HT1080 (cell line): ENCODE measurements at places on chromosomes 7 and 10. TPM values are rescaled to one million over a fixed set of nuclear protein-coding genes. Genes with fewer than 3 reads are reported as not detected.

GRCh38 chr10:84185526-84186175 is 8.7 kb upstream of the CDHR1 start:
- DNase-seq, result no peak

DNA sequence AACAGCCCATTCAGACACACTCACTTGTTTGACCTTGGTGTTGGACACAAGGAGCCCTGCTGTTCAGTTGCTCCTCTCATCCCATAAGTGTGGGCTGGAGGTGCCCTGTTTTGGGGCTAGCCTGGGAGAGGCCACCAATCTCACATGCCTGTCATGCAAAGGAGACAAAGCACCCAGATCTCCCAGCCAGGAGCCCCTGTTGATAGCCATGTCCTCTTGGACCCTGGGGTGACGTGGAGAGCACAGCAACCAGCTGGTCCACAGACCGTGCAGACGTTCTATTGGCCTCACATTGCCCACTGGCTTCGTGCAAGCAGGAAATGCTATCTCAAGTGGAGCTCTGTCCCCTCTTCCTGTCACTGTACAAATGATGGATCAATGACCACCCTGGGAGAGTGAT is 240.8 kb downstream of the RPS24 start:
- DNase-seq, result no peak

DNA sequence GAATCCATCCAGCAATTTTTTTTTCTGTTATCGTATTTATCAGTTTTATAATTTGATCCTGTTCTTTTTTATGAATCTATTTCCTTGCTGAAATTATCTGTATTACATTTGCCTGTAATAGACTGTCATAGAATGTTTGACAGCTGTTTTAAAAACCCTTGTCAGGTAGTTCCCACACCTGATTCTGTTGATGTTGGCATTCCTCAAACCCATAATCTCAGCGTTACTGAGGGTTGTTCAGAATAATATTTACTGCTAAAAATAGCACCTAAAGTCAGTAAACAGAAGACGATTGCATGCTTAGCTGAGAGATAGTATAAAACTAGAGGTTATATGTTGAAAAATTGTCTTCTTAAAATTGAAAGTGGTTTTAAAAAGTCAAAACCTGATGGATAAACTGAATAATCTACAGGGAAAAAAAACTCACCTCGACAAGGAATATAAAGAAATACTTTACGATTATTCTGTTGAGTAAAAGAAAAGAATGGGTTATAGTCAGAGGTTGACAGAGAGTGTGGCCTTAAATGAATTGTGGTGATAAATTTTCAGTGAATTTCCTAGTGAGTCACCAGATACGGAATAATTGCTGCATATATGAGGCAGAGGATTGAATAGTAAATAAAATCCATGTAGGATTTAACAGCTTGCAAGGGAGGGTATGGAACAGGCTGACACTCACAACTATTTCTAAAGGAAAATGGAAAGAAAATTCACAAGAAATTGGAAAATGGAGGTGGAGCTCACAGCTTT is 824.1 kb upstream of the IGFBP3 start:
- DNase-seq, result no peak

DNA sequence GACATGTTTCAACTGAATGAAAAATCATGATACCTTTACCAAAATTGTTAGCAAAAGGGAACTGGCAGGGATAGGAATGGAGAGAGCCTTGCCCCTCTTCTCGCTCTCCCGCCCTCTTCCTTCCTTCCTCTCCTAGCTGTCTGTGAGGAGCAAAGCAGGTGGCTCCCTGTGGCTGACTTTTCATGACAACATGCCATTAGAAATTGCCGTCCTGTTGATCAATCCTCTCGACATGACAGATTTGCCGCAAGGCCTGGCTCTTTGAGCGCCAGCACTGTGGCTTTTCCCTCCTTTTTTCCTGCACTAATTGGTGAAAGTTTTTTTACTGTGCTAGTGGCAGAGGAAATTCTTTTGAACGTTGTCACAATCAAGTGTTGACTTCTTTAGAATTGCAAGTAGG is 171.1 kb downstream of the TCF7L2 start:
- DNase-seq, result no peak

PLPP4 gene
- total RNA-seq, result 27.6 and 47.7 TPM in 2 replicates

TAS2R4 gene
- 0.14 and 0.63 TPM in 2 replicates for total RNA-seq
